ENCODE measurements at places on chromosomes 7 and 10.

DNA sequence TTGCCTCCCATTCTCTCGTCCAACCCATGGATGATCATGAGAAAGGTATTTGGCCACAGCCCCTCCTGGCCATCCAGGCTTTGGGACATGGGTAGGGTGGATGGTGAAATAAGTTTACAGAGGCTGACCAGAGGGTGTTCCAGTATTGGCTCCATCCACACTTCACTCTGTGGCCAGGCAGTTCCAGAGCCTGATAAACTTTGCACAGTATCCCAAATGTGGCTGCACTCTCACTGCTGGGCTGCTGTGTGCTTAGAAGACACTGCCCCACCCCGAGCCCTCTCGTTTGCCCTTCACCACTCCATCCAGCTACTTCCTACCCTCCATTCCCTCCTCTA lies 72.0 kb upstream of the ZMIZ1 start:
- DNase-seq: no peak

DNA sequence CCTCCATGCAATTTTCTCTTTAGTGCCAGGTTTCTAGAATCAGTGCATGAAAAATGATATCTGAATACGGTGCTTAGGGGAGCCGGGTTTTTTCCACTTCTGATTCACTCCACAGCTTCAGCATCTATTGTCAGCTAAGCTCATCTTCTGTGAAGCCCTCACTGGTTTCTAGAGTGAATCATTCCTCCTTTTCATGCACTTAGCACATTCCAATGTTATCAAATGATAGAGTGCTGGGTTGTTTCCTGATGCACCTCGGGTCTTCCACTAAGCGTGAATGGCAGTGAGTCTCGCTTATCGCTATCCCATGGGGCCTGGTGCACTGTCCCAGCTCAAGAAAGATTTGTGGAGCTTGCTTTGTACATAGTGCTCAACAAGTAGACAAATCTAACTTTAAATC lies 170.9 kb upstream of the RHEB start:
- no peak for DNase-seq

DNA sequence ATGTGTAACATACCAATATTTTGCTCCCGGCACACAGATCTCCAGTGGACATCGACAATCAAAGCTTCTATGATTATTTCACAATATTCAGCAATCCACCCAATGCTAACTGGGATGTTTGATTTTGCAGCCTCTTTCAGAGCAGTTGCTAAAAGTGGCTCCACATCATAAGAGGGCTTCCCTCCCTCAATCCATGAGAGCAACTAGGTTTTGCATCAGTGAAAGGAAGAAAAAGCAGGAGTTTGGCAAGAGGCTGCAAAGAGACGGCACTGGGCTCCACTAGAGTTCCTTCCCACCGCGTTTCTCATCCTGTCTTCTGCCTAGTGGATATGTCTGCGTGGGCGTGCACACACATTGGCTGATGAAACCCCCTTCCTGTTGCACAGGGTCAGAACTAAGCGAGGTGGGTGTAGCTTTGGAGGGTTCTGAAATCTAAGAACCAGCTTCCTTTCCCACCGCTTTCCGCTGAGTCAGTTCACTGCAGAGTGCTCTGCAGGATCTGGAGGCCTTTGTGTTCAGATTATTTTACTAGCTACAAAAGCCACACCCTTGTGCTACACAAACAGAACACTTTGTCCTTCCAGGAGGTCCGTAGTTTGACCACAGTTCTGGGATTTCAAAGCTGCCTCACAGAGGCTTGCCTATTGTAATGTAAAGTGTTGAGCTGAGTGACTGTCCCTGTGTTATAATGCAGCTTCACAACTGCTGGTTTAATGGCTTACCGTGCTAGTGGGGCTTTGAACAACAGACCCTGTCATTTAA lies 28.1 kb downstream of the ARL4A start:
- no peak for DNase-seq

DNA sequence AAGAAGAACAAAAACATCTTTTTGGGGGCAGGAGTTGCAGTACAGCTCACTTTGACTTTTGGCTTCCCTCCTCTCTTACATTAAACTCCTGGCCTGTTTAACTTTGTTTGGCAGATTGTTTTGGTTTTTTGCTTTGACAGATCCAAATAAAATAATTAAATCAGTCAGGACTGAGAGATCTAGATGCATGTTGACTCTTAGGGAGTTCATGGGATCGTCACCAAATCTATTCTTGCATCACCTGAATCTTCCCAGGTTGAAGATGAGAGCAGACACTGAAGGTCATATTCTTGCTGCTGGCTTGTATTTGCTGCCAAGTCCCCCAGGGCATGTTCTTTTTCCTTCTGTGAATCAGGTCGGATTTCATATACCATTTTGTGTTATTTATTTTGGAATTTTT lies 759.4 kb downstream of the CNTNAP2 start:
- no peak for DNase-seq

- DNase-seq: peak; percentile 86
These were observed 984 bp downstream of the SMURF1 start for GRCh38 chr7:99142727-99143520.

DNA sequence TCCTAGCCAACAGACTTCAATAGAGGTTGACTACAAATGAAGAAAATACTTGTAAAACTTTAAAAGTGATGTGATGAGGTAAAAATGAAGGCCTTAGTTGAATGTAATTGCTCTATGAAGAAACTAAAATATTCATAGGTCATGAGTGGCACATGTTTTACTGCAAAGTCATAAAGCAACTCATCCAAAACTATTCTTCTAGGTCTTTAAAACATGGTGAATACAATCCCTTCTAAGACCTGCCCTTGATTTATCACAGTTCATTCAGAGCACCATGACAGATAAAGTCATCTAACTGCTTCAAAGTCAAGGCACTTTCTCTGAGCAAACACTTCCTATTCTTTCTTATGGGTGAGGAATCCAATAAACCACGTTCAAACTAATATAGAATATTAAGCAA lies 713.5 kb downstream of the SORCS1 start:
- DNase-seq: no peak

DNA sequence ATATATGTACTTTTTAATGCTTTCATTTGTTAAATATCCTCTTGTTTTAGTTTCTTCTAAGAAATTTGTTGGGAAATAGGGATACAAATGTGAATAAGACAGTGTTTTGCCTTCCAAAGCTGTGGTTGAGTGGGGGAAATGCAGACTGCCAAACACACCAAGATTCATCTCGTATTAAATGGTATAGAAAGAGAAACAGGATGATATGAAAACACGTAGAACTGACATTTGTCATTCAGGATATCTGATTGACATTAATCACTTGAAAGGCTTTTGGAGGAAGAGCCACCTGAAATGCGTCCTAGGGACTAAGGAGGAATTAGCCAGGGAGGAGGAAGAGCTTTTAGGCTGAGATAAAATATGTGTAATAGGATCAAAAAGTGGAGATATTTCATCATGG lies 287.4 kb upstream of the SEMA3C start:
- no peak for DNase-seq

- DNase-seq: no peak
These were observed 3.4 kb downstream of the STAM start for GRCh38 chr10:17647326-17647725.

DNA sequence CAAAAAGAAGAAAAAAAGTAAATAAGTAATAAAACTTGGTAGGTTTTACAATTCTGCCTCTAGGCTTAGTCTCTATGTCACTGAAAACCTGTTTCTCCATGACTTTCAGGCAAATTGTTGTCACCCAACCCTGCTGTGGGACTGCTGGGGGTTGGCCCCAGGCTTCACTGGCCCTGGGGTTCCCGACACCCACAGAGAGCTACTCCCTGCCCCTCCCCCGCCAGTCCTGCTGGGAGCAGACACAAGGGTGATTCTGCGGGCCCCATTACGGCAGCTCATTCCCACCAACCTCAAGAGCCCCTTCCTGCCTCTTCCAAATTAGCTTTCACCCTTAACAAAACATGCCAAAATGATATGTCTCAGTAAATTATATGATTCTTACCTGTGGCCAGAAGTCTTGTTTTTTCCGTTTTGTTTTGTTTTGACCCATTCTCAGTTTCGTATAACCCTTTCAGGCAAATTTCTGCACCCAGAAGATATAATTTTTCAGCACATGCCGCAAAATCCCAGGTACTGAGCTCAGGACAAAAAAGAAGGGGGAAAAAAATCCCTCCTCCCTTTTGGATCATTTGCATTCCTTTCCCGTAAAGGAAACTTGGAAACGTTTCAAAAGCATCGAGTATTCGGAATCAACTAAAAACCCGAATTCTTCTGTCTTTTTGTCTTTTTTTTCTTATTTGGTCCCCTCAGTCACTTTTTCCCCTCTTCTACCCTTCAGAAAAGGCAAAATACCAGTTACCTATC lies 27.8 kb downstream of the CHST15 start:
- DNase-seq: no peak

DNA sequence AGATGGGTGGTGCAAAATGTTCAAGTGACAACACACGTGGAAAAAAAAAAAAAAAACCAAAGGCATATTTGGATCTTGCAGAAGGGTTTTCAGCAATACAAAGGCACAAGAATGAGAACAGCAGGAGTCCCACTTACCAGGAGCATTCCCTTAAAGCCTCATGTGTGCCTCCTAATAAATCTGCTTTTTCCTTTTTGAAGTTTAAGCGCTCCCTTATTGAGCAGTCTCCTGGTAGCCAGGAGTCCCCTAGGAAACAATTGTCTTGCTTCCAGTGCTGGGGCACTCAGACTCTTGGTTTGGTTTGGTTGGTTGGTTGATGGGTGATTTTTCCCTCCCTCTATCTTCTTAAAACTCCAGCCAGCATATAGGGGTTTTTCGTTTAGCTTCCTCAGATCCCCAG lies 321.8 kb upstream of the NFE2L3 start:
- no peak for DNase-seq

DNA sequence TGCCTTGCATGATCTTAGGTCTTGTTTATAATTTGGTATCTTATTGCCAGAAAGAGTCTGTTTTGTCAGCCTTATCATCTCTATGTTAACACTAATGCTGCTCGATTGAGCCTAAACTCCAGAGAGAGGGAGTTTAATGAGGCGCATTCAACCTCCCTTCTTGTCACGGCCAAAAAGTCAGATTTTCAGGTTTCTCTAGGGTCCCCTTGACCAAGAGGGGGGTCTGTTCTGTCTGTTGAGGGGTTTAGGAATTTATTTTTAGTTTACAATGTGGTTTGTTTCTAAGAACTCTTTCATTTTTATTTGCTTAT lies 285.7 kb upstream of the VWC2 start:
- no peak for DNase-seq

DNA sequence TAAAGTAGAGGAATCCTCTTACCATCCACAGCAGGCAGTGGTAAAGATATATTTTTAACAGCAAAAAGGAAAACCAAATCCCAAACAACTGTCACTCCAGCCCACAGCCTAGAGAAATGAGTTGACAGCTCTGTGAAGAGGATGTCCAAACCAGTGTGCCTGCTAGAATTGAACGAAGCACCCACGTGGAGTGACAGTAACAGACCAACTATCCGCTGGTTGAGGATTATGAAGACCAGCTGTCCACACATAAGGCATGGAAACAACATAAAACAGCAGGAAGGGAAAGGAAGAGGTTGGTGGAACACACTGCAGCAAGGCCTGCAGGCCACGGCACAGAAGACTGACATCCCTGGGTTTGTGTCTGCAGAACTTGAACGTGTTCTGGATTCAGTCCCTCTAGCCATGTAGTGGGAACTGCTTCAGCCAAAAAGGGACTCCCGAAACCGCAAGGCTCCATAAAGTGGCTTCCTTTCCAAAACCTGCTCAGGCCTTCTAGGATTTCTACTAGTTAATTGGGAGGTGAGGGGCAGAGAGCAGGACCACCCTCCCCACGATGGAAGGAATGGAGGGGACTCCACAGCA lies 324.4 kb downstream of the BICC1 start:
- DNase-seq: no peak

DNA sequence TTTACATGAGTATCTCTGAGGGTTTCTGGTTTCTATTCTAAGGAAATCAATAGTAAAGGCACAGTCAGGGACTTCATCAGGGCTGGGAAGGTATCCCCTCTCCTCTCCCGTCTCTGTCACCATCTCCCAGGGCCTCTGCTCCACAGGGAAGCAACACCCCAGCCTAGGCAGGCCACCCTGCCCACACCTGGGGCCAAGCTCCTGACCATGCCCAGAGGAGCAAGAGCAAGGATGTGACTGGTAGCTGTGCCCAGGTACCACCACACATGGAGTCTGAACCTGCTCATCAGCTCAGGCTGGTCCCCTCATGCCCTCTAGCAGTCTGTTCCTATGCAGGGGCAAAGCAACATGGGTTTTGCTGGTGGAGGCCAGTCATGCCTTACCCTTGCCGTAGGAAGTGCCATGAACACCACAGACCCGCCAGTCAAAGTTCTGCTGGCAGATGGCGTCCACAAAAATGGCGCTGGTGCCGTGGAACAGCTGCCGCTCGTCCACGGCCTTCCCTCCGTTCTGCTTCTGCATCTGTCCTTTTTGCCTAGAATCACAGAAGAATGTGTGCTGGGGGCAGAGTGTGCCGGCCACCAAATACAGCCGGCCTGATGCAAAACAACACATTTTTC lies 36.8 kb downstream of the PARP12 start:
- no peak for DNase-seq

GRCh38 chr7:68733219-68734153 lies 864.8 kb upstream of the AUTS2 start:
- DNase-seq: no peak
